ENCODE measurements at places on chromosomes 11 and 22.

GRCh38 chr11:116613206-116613875 is 159.4 kb downstream of the BUD13 start:
- no peak for DNase-seq

DNA sequence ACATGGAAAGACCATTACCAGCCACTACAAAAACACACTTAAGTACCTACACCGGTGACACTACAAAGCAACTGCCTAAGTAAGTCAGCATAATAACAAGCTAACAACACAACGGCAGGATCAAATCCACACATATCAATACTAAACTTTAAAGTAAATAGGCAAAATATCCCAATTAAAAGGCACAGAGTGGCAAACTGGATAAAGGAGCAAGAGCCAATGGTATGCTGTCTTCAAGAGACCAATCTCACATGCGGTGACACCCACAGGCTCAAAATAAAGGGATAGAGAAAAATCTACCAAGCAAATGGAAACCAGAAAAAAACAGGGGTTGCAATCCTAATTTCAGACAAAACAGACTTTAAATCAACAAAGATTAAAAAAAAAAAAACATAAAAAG is 261.5 kb upstream of the TENM4 start:
- DNase-seq = no peak

GRCh38 chr11:128867277-128867676 is at the start of gene KCNJ1:
Gene KCNJ1 (minus strand): TSS chr11:128867296. CDS start chr11:128840243, 27,053 bp downstream.
- DNase-seq = no peak

- DNase-seq = no peak
Observed at GRCh38 chr11:119042927-119043326, 12.2 kb upstream of the SLC37A4 start.

DNA sequence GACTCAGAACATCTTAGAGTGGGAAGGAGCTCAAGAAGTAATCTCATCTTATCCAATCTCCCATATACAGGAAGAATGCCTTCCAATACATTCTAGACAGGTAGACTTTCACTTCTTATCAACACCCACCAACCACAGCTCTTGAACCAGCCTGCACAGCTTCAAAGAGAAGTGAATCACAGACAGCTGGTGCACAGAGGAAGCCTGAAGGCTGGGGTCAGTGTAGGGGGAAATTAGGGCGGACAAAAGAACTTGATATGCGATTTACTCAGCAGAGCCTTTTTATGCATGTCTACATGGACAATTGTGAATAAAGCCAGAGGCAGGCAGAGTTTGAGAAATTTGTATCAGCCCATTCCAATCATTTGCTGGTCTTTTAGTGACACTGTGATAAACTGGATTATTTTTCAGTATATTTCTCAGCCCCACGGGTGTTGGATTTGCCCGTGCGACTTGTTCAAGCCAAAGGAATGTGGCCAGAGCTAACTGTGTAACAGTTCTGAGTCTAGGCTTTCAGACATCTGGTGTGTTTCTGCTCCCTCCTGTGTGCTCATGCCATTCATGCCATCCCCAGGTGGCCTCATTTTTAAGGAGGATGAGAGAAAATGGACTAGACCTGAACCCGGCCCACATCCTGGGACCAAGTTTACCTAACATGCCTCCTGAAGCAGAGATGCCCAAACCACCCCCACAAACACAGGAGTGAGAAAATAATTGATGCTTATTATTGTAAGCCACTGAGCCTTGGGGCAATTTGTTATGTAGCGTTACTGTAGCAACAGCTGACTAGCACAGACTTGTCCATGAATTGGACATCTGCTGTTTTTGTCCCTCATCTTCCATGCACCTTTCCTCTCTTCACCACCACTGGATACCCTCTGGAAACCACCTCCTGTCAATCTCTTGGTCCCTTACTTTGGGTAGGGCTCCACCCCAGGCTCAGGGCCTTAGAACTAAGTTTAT is 137.5 kb upstream of the HSD17B12 start:
- no peak for DNase-seq

DNA sequence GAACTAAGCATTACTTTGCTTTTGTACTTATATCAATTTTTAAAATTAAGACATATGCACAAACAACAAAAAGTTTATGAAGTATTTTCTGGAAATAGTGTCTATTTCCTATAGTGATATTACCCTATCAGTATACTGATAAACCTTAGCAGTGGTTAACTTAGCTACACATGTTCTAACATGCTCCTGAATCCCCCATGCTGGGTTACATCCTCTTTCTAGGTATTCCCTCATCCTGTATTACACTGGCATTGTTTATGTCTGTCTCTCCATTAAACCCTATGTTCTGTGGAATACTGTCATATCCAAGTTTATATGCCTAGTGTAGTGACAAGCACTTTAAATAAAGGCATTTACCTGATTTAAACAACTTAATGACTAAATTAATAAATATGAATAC is 1.8 kb upstream of the FAR1 start:
- DNase-seq = no peak

Measured in stimulated activated CD4-positive, alpha-beta T cell treated with anti-CD3 and anti-CD28 coated beads, Interleukin-1b, Interleukin-23, amount 100 ng/mL, for 24 hours (primary cell).